IPS DF 6.9 (cell line): ENCODE measurements at places on chromosomes 1 and 21.

- no peak for DNase-seq
Observed at GRCh38 chr1:224759681-224760091, 143.6 kb downstream of the CNIH3 start.

- DNase-seq: no peak
Observed at GRCh38 chr1:210332719-210333398, 4.2 kb downstream of the HHAT start.

DNA sequence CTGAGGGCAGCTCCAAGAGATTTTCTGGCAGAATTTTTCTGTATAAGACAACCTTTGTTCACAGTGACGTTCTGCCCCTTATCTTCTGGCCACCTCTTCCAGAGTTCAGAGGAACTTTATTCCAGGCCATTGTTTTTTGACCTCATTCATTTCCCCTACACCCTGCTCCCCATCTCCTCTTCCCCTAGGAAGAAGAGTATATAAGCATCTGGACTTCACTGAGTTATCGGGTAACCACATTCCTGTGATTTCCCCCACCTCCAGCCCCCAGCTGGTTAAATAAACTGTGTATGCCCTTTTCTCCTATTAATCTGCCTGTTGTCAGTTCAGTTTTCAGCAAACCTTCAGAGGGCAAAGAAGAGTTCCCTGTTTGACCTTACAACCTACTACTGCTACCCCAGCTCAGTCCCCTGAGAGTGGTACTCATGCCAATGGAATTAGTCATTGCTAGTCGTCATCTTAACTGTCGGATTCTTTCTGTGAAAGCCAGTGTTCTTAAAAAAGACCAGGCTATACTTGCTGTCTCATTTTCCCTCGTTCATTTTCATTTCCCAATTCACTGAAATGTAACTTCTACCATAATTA, 14.3 kb upstream of the ALG14 start:
- no peak for DNase-seq

- DNase-seq: no peak
Observed at GRCh38 chr21:34518301-34518700, 6.3 kb upstream of the KCNE1 start.

DNA sequence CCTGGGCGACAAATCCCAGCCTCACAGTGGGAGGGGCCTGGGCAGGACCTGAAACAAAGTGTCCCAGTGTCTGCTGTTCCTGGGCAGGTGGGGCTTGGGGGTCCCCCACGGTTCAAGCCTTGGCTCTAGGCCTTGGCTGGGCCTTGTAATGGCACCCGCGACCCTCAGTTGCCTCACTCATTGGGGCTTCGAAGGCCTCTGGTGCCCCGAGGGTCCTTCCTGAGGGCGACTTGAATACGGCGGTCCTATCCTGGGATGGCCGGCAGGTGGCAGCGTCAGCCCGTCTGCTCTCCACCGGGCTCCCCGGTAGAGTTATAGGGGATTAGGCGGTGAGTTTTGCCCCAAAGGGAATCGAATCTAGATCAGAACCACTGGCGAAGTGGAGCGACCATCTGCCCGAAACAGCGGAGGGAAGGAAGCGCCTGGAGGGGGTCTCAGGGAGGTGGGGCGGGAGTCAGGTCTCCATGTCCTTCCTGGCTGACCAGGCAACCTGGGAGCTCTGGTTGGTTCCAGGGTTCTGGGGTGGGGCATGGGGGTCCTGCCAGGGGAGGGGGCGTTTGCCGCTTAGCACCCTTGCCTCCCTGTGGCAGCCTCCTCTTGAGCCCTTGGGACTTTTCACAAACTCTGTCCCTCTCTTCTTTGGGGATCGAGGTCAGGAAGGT, 2.1 kb upstream of the PEX10 start:
- DNase-seq: peak; percentile 33

GRCh38 chr1:171468120-171468750, 17.1 kb upstream of the PRRC2C start:
- DNase-seq: no peak

DNA sequence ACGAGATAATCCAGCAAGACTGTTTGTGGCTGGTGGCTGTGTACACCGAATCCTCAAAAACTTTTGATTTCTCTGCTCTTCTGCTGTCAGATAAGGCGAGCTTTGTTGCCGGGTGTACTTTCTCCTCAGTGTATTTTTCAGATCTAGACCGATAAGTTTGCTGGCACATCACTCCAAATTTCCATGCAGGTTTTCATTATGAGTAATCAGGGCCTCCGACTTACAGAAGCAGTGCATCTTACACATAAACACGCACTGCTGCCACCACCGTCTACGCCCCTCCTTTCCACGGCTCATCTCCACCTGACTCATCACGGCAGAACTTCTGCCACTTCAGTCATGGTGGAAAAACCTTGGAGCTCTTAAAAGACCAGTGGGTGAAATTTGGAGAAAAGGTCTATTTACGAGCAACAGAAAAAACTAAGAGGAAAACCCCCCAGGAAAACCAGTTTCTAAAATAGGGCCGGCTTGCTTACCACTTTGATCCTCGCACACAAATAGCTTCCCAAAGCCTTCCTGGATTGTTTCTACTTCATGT, 7.7 kb downstream of the ZBTB21 start:
- no peak for DNase-seq

DNA sequence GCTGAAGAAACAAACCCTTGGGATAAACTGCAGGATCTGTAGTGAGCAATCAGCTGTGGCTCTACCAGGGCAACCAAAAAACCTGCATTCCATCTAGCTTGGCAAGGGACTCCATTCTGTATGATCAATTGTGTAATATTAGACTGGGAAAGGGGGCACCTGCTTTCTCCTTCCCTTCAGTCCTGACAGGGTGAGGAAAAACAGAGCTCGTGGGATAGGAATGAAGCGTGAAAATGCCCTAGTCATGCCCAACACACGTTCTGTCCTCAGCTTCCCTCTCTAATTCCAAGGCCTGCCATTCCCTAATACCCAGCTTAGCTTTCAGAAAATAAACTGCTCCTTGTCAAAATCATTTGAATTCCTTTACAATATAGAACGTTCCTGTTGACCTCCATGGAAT, 442.3 kb downstream of the PLPP3 start:
- DNase-seq: no peak
